Endothelial cell of coronary artery (primary cell): ENCODE measurements at places on chromosomes 1 and 21. TPM values are rescaled to one million over a fixed set of nuclear protein-coding genes. Genes with fewer than 3 reads are reported as not detected.

The OR2G2 gene
- not detected in 2 replicates for total RNA-seq

The TMEM53 gene
- 1.7 and 2.2 TPM in 2 replicates for total RNA-seq

The MROH9 gene
- total RNA-seq = not detected in 2 replicates

The FBXO2 gene
- 0.66 and 0.72 TPM in 2 replicates for total RNA-seq

The ADCY10 gene
- under 0.01 TPM in 1 of 2 replicates, not detected in the other for total RNA-seq

The PBX1 gene
- total RNA-seq = 1.8 and 6.5 TPM in 2 replicates

The FOXD2 gene
- total RNA-seq = under 0.01 and 0.09 TPM in 2 replicates

The MASP2 gene
- total RNA-seq = 0.09 TPM in 1 of 2 replicates, not detected in the other

The NR1I3 gene
- not detected in 2 replicates for total RNA-seq

The TEX35 gene
- not detected in 2 replicates for total RNA-seq

The REN gene
- not detected in 2 replicates for total RNA-seq

The CCDC17 gene
- 0.54 and 1.1 TPM in 2 replicates for total RNA-seq

The TMPRSS15 gene
- not detected in 2 replicates for total RNA-seq

The PCNT gene
- total RNA-seq = 20.6 and 24.3 TPM in 2 replicates

The DISP1 gene
- total RNA-seq = 1.3 and 1.5 TPM in 2 replicates

The AMIGO1 gene
- total RNA-seq = 1.4 and 2.3 TPM in 2 replicates

The A3GALT2 gene
- 0.09 TPM in 2 replicates for total RNA-seq

The HPDL gene
- 1.4 and 3.2 TPM in 2 replicates for total RNA-seq

The RXFP4 gene
- total RNA-seq = not detected in 2 replicates

The SPATA21 gene
- total RNA-seq = not detected in 2 replicates

The GPR153 gene
- total RNA-seq = 1.3 and 2.5 TPM in 2 replicates

The MTARC2 gene
- total RNA-seq = 3.1 and 12.7 TPM in 2 replicates

The GBP3 gene
- 23.5 and 33.7 TPM in 2 replicates for total RNA-seq

The RBM11 gene
- total RNA-seq = not detected in 2 replicates

The RNF186 gene
- total RNA-seq = not detected in 2 replicates

The SMIM11 gene
- total RNA-seq = 3.4 and 7.5 TPM in 2 replicates

The HSD3B2 gene
- total RNA-seq = not detected in 2 replicates

The PPFIA4 gene
- total RNA-seq = 0.18 and 4.7 TPM in 2 replicates

The DLGAP3 gene
- under 0.01 and 0.09 TPM in 2 replicates for total RNA-seq

The CD55 gene
- 41.3 and 75.8 TPM in 2 replicates for total RNA-seq
